Right renal cortex interstitium (tissue), 3 donors: ENCODE measurements at places on chromosomes 3 and 15.
A peak's percentile ranks its signal among the peaks of the same experiment; 100 is the strongest.

DNA sequence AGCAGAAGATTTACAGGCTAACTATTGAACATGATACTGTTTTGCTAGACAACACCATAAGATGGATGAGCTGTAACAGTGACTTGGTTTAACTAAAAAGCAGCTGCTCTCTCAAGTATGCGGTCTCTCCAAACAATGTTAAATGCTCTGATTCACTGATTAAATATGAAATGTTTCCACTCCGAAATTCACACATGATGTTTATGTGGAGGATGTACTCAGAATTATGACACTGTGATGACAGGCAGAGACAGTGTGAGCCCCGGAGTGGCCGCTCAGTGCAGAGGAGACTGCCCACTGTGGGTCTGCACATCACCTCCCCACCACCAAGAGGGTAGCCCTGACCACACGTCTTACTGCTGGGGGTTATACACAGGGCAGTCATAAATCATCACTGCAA lies 83.9 kb upstream of the MEX3B start:
- no peak for DNase-seq

- no peak for DNase-seq
Observed at GRCh38 chr3:25830373-25831280, 40.7 kb downstream of the OXSM start.

GRCh38 chr15:35633677-35634076 lies 87.7 kb upstream of the DPH6 start:
- no peak for DNase-seq

- no peak for DNase-seq
Observed at GRCh38 chr15:33959844-33960548, 8.3 kb upstream of the CHRM5 start.

GRCh38 chr3:64764386-64764929 lies 76.7 kb upstream of the ADAMTS9 start:
- DNase-seq, result no peak

- DNase-seq, result no peak
Observed at GRCh38 chr15:65033659-65034269, 4.3 kb upstream of the MTFMT start.

DNA sequence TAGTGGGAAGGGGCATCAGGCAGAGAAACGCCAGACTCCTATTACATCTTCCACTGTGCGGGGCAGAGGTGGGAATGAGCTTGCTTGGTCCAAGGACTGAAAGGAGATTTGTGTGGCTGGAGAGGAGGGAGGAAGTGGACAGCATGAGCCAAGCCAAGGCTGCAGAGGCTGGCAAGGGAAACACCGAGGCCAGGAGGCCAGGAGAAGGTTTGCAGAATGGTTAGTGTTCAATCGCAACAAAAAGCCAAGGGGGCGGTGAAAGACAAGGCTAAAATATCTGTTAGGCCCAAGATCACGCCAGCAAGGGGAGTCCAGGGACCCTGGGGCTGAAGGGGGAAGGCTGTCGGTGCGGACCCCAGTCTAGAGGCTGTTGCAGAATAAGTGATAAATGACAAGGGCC lies 75.8 kb downstream of the CPN2 start:
- DNase-seq, result no peak

DNA sequence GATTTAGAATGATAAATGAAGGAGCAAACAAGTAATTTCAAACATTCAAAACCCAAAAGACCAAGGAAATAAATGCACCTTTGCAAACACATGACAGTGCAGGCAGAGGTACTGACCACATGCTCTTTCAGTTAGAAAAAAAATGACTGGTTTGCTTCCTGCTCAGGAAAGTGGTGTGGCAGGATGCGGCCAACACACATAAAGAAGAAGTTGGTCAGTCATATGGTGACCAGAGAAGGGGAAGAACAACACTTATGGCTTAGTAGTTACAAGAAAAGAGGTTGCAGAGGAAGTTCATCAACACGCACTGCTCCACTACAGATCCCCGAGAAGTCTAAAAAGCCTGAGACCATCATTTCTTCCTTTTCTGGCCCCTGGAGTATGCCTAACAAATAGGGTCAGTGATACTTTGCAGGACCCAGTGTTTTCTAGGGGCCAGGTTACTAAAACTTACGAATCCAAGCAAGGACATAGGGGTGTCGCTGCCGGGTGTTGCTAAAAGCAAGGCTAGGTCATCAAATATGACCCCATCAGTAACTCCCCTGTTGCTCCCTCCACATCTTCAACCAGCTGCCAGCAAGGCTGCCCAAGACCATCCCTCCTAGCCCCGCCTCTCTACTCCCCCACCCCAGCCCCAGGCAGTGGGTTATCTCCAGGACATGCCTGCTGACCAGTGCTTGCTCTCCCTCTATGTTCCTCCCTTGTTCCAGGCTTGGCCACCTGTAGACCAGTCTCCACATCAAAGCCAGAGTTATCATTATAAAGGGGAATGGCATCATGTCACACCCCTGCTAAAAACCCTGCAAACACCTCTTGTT lies 11.2 kb downstream of the ATP8B4 start:
- no peak for DNase-seq

DNA sequence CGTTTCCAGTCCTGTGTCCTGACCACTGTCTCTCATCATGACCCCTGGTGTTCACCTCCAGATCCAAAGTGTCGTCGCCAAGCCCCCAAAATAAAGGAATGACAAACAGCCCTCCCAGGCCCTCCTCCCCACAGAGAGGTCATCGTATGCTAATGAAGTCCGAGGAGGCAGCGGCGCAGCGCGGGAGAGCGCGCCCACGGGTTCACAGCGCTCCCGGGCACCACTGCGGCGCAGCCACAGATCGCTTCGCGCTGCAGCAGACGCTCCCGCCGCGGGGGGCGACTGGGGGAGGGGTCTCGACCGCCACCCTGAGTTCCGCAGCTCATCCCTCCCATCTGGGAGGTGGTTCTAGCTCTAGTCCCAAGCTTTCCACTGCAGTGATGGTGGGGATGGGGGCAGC lies 1.3 kb downstream of the DGKG start:
- DNase-seq, result no peak

DNA sequence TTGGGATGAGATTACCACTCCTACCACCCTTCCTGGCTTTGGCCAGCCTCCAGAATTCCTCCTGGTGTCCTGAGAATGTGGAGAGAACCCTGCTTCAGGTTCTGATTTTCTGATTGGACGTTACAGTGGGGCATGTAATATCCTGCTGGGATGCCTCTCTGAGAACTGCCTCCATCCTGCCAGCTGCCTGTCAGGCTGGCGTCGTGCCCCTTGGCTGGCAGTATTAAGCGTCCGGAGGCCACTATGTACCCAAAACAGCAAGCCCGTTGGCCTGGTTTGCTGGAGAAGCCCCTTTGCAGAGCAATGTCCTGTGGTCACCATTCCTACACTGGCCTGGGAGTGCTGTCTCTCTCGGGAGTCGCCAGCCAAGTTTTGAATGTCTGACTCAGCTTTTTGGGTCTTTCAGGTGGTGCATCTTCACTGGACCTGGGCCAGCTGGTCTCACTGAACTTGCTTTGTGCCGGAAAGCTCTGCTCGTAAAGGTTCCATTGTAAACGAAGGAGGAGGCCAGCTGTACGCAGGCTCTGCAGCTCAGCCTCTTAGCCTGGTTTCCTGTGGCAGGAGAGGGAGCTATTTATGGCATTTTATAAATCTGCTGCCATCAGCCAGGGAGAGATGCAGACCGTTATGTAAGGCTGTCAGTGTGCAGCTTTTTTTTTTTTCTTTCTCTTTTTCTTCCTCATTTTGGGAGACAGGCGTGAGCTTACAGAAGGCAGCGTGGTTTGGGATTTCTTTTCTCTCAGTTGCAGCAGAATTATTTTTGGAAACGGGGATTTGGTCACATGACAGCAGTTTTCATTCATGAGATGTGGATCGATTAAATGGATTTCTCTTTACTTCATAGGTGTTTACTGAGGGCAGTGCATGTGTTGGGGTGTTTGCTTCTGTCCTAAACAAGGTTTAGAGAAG lies 19.0 kb upstream of the TRAK1 start:
- no peak for DNase-seq

GRCh38 chr15:55562601-55563000 lies 25.5 kb downstream of the PYGO1 start:
- DNase-seq, result no peak

GRCh38 chr15:85178308-85178707 lies 196.7 kb downstream of the PDE8A start:
- peak; percentile 10 for DNase-seq

DNA sequence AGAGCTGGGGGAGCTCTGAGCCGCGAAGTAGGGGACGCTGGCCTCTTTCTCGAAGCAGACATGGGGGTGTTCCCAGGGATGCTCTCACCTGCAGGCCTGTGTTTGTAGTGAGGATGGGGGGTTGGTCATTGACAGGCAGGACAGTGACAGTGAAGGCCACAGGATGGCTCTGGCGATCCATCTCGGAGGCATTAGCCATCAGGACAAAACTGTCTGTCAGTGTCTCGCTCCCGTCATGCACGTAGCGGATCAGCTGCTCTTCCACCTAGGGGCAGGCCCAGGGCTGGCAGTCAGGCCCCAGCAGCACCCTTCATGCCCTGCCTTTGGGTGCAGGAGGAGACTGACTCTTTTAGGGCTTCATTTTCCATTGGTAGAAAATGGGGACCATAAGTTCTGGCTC lies 28.0 kb downstream of the CSPG4 start:
- DNase-seq, result no peak
